ENCODE measurements at places on chromosomes 1 and 21. TPM values are rescaled to one million over a fixed set of nuclear protein-coding genes. Genes with fewer than 3 reads are reported as not detected.

DCDC2B gene
- not detected for polyA plus RNA-seq

HMGN1 gene
- 77.0 TPM for polyA plus RNA-seq

RGL1 gene
- 3.2 TPM for polyA plus RNA-seq

KRTAP19-5 gene
- not detected for polyA plus RNA-seq

SAMD13 gene
- 1.5 TPM for polyA plus RNA-seq

ALX3 gene
- polyA plus RNA-seq: 0.07 TPM

AMY1A gene
- polyA plus RNA-seq: not detected

CLCNKB gene
- not detected for polyA plus RNA-seq

VHLL gene
- polyA plus RNA-seq: not detected

DNASE2B gene
- not detected for polyA plus RNA-seq
